Hematopoietic multipotent progenitor cell treated with erythropoietin and hydrocortisone succinate and interleukin-3 and kit ligand, for 6 days (in vitro differentiated cells): ENCODE measurements at places on chromosomes 4 and X.
A peak's percentile ranks its signal among the peaks of the same experiment; 100 is the strongest.

DNA sequence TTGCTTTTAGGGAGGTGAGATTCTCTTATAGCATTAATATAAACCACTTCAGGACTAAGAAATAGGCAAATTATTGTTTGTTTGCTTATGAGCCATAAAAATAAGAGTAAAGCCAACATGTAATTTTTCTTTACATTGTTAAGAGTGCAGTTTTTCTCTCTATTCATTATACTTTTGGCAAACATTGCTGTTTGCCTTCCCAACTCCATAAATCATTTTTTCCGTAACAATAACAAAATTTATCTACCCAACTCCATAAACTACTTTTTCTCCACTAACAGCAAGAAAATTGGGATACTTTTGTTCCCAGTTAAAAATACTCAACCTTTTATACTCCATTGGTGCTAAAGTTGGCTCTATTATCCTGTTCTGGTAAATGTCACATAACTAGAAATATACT, 229.7 kb upstream of the GPRIN3 start:
- DNase-seq = no peak

- no peak for DNase-seq
Measured at GRCh38 chr4:23860919-23861318, 28.9 kb downstream of the PPARGC1A start.

DNA sequence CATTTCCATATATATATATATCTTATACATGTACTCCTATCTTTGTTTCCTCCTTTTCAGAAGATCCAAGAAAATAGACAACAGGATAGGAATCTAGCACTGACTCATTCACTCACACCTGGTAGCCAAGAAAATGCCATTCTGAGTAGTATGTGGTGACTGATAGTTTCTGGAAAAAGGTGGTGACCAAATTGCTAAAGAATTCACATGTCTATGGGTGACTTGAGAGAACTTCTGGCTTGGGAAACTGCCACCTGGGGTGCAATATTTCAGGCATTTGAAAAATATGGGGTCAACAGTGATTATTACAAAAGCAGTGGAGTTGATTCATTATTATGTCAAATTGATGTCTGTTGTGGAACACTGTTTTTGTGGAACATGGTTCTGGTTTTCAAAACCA, 605.1 kb downstream of the PCDH18 start:
- DNase-seq = no peak

DNA sequence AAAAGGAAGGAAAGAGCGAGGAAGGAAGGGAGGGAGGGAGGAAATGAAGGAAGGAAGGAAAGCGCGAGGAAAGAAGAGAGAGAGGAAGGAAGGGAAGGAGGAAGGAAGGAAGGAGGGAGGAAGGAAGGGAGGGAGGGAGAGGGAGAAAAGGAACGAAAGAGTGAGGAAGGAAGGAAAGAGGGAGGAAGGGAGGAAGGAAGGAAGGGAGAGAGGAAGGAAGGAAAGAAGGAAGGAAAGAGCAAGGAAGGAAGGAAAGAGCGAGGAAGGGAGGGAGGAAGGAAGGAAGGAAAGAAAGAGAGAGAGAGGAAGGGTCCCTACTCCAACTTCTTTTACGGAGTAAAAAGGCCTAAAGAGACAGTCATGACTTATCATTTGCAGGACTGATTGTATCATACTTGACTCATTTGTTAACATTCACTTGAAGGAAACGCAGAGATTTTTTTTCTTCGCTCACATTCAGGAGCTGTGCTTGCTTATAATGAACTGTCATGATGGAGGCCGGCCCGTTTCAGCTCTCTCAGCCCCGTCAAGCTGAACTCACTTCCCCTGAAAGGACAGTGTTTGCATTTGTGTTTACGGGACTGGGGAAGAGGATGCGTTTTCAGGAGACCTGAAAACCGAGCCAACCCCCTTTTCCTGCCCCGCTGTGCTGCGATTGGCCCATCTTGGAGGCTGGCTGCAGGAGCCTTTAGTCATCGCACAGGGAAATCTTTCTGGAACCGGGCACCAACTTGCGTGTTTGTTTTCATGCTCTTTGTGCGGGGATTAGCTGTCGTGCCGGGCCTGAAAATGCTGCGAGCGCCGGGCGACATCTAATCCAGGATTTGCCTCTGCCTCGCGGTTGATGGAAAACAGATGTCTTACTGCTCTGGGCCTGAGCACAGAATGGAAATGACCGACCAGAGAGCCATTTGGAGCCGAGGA, 17.8 kb downstream of the TRIM2 start:
- peak; percentile 36 for DNase-seq

- no peak for DNase-seq
Measured at GRCh38 chr4:108833046-108833445, 70.2 kb upstream of the ETNPPL start.

GRCh38 chrX:82208975-82209374, 1007.1 kb downstream of the SH3BGRL start:
- DNase-seq = no peak
